ENCODE measurements at places on chromosomes 7 and 10.

DNA sequence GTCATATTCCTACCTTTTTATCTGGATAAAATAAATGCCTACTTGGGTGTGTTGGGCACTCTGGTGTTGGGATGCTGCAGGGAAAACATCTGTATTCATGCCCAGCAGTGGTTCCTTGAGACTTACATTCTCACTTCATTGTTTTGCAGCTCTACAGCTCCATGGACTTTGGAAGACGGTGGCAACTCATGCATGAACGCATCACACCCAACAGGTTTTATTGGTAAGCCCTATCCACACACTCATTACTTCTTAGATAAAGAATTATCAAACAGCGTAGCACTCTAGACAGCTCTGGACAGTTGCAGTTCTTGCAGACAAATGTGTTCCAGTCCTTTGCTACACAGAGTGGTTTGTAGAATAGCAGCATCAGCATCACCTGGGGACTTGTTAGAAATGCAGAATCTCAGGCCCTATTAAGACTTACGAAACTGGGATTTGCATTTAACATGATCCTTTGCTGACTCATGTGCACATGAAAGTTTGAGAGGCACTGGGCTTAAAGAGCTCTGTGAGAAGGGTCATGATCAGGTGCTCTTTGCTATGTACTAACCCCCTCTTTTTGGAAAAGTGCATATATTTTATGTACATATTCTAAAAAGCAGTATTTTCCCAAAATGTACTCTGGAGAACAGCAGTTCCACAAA, 401.9 kb downstream of the SORCS3 start:
- no peak for DNase-seq

DNA sequence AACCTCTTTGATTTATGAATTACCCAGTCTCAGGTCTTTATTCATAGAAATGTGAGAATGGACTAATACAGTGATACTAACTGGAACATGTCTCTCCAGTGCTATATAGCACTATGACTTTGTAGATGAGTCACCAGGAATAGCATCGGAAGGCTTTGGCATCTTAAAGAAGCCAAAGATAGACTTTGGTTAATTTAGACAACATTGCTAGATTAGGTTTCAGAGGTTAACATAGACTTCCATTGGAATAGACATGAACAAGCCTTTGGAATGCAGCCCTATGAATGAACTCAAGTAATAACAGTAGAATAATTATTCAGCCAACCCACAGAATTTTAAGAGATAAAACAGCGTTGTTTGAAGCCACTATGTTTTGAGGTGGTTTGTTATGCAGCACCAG, 169.2 kb downstream of the HGF start:
- DNase-seq = no peak

DNA sequence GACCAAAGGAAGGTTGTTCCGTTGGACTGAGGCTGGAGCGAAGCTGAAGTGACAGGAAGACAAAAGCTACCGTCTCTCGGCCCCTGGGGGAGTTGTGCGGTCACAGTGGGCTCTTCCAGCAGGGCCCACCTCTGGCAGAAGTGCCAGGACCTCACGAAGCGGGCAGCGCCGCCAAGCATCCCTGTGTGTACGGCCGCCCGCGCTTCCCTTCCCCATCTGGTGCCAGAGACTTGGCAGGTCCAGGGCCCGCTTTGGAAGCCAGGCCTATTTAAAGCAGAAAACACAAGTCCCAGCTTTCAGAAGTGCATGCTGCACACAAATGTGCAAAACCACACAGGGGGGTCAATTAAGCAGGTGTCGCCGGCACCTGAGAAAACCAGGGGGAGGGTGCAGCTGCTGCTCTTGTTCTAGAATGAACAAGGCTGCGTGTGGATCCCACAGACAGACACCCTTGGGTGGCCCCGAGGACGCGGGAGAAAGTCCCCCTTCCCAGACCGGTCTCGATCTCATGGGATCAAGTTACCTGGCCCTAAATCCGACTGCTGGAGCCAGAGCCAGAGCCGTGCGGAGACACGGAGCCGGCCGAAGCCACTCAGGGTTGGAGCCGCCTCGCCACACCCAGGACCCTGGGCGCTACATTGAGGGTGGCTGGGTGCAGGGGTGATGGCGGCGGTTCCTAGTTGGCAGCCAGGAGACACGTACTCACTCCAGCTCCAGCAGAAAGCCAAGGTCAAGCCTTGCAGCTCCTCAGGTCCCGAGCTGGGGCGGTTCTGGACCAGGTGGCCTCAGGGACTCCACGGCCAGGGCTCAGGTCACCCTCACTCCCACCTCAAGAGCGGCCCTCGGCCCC, 51.8 kb upstream of the PPP2R2D start:
- no peak for DNase-seq

GRCh38 chr7:12350971-12351370, 52.7 kb downstream of the VWDE start:
- no peak for DNase-seq

- no peak for DNase-seq
Observed at GRCh38 chr10:11290156-11290890, 272.7 kb downstream of the CELF2 start.

- DNase-seq = no peak
Observed at GRCh38 chr10:111023060-111023459, 53.8 kb upstream of the ADRA2A start.

DNA sequence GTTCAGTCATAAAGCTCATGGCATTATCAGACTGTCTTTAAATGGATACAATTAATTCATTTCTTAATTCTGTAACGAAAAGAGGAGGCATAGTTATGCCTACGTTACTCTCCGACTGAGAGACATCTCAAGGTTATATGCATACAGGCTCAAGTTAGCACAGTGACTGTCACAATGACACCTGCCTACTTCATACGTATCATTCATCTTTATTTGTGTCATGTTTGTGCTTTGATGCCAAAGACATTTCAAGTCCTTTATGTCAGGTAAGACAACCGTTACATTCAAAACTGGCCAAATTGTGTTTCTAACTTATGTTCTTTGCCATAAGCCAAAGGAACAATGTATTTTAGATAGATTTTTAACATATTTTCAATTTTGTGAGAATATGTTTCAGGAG, 328.8 kb upstream of the NRG3 start:
- DNase-seq = no peak

GRCh38 chr7:151550656-151551286, 31.1 kb upstream of the RHEB start:
- DNase-seq = no peak

DNA sequence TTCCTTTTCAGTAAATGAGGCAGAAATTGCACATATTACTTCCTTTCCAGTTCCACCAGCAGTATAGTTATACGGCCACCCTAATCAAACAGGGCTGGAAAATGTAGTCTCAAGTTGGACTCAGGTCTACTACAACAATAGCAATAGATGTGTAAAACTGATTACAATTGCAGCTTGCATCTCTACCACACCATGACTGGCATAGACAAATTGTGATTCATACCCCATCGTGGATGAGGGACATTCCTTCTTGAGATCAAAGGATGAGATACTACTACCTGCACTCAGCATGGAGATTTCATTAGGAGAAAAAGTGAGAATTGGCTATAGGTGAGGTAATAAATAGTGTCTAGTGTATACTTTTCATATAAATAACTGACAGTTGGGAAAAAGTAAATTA, 1220.8 kb downstream of the TYW1 start:
- DNase-seq = no peak

GRCh38 chr10:110355922-110356627, 51.4 kb upstream of the SMNDC1 start:
- no peak for DNase-seq

- DNase-seq = no peak
Observed at GRCh38 chr7:128794436-128794835, 2.7 kb downstream of the CCDC136 start.

- DNase-seq = no peak
Observed at GRCh38 chr7:87380905-87381304, 35.4 kb downstream of the CROT start.

- no peak for DNase-seq
Observed at GRCh38 chr7:2437537-2438148, 34.2 kb downstream of the CHST12 start.

DNA sequence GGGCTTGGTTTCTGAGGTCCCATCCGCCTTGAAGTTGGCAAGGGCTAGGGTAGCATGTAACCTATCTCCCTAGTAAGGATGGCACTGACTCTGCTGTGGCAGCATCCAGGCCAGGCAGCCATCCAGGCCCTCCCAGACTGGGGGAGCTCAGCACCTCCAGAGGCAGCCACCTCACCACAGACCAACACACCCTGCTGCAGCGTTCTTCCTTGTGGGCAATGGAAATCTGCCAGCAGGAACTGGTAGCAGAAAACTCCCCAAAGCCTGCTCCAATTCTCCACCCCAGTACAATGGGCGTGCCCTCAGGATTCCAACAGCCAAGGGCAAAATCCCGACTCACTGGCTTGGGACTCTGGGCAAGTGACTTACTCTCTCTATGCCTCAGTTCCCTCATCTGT, 27.5 kb downstream of the DLG5 start:
- no peak for DNase-seq

GRCh38 chr7:47935336-47935735, 12.9 kb downstream of the PKD1L1 start:
- no peak for DNase-seq

DNA sequence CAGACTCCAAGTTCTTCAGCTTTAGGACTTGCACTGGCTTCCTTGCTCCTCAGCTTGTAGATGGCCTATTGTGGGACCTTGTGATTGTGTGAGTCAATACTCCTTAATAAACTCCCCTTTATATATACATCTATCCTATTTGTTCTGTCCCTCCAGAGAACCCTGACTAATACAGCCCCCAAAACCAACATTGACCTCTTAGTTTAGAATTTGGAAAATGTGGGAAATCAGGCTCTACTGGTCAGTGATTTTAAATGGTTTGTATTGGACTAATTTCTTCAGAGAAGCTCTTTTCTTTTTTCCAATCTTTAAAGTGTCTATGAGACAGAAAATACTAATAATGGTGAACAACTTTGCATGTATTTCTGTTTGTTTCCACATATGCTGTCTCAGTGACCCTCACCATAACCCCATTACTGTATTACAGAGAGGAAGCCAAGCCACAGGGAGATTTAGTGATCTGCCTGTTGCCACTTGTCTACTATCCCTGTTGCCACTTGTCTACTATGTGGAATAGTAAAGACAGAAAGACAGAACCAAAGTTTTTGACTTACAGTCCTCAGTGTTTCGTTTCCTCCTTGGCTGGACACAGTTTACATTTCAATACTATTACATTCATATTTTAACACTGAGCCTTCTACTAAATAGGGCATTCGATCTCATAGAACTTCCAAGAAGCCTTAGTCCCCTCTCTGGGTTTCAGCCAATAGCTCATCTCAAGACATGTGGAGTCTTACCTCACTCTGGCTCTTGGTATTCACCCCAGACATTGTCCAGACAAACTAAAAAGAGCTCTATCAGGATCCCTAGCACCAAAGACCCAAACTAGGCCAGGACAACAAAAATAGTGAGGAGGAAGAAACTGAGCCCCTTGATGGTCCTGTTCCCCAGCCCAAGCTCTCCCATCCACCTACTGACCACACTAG, 121.0 kb downstream of the AKR1D1 start:
- no peak for DNase-seq

DNA sequence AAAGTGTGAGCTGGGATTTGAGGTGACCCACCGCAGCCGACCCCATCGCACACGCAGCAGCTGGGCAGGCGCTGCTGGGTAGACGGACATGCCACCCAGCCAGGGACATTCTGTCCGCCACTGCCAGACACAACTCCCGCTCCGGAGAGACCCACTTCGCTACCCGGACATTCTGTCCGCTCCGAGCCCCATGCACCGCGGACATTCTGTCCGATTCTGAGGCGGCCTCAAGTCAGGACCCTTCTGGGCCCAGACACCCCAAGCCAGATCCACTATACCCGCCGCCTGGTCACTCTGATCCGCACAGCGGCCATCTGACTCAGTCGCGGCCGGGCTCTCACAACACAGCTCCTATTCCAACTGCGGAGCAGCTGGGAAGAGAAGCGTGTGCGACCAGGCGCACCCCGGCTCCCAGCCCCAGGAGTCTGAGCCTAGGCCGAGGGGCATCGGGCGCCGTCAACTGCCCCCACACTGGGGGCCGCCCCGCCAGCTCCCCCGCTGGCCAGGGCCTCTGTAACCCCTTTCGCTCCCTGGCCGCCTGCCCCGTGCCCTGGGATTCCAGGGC, 763 bp downstream of the PITX3 start:
- no peak for DNase-seq

- DNase-seq = peak; percentile 21
Observed at GRCh38 chr7:130063036-130063435, 7.3 kb upstream of the KLHDC10 start.

GRCh38 chr7:77797734-77798393, 370 bp downstream of the TMEM60 start:
- DNase-seq = no peak

GRCh38 chr7:130611218-130611617, 57.3 kb downstream of the COPG2 start:
- no peak for DNase-seq

GRCh38 chr7:116653646-116654045, 18.4 kb upstream of the MET start:
- DNase-seq = no peak

- no peak for DNase-seq
Observed at GRCh38 chr10:29826801-29827450, 192.2 kb upstream of the SVIL start.

DNA sequence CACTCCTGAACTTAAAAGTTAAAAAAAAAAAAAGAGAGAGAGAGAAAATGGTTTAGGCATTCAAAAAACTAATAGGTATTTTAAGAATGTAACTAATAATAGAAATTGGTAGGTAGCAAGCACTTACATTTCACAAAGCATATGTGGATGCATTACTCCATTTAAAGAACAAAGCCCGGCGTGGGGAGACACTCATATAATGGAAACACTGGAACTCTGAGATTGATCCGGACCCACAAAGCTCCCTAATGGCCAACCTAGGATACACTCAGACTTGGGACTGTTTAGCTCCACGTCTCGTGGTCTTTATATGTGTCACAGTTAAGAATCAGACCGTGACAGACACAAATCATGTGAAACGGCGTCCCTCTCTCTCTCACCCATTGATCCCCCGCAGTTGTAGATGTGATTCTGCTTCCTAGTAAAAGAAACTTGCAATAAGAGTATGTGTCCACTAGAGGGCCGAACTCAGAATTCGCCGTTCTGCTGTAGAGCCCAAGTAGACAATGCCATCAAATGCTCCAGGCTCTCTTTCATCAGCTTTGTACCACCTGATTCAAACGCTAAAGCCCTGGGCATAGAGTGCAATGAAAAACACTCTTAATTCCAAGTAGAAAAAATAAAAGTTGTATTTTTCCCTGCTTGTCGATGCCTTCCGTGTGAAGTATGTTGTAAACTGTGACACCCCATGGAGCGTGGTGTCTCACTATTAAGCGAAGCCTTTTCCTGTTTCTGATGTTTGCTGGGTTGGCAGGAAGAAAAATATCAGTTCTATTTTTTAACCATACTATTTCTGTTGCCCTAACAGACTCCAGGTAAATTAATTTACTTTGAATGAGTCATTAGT, 429.0 kb upstream of the MTPN start:
- peak; percentile 53 for DNase-seq

GRCh38 chr7:19248681-19249080, 103.5 kb upstream of the FERD3L start:
- DNase-seq = no peak

DNA sequence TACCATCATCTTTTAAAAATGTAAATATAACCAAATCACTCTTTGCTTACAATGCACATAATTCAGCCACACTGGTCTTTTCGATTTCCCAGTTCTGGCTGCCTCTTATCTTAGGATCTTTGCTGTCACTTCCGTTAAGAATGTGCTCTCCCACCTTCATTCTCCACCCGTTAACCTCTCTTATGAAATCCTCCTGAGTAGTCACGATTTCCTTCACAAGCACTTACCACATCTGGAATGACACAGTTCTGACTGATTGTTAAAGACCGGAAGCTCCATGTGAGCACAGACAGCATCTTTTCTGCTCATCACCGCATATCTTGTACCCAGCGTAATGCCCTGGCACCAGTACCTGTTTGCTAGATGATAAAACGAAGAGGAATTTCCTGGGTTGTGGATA, 84.3 kb downstream of the CUL2 start:
- no peak for DNase-seq

Measured in NCI-H1048 (cell line).